CD8-positive, alpha-beta T cell (primary cell): ENCODE measurements at places on chromosomes 16 and 17.

DNA sequence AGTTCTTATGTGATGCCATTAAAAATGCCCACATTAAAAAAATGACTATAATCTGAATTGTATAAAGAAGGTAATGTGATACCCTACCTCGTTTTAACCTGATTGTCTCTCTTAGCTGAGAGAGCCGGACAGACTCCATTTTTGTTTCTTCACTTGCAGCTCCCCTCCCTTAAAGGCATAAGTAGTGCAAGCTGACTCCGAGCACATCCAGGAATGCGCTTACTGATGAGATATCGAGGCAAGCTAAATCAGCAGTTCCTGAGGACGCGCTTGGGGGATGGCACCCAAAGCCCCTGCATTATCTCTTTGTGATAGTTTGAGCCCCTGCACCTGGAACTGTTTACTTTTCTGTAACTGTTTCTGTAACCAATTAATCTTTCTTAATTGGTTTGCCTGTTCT, 6.3 kb downstream of the KRT24 start:
- DNase-seq: no peak

DNA sequence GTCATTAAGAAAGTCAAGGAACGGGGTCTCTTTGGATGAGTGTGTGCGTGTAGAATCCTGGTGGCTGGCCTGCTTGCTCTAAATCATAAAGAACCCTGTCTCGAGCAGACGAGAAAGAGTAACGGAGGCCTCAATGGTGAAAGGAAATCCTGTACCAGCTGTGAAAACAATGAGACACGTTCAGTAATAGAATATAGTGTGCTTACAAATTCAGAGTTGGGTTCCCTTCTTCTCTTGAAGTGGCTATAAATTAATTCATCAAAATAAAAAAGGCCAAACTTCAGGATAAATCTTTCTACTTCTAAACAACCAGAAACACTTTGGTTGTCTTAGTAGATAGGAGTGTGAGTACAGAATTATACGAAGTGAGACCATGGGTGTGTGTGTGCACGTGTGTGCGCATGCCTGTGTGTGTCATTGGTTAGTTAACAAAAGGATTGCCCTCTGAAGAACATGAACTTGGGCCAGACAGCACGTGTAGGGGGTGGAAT, 48.5 kb downstream of the WWOX start:
- DNase-seq: no peak

DNA sequence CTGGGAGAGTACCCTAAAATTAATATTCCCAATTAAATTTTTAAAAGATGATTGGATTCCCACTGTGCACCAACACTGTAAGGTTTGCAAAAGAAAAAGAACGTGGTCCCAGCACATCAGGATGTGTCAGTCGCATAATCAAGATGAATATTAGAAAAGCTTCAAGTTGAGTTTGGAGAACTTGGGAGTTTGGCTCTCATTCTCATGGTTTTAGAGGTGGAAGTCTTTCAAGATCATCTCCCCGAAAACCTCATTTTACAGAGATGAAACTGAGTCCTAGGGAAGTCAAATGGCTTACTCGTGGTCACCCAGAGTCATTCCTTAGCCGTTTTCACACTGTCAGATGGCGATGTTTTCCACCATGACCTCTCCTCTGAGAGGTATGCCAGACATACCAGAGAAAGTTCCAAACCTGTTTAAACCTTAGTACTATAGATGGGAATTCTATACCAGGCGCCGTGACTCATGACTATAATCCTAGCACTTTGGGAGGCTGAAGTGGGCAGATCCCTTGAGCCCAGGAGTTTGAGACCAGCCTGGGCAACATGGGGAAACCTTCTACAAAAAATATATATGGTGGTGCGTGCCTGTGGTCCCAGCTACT, 1.2 kb downstream of the SEC14L1 start:
- DNase-seq: no peak

- DNase-seq: no peak
Measured at GRCh38 chr16:68900009-68900408, 56.7 kb downstream of the TANGO6 start.

DNA sequence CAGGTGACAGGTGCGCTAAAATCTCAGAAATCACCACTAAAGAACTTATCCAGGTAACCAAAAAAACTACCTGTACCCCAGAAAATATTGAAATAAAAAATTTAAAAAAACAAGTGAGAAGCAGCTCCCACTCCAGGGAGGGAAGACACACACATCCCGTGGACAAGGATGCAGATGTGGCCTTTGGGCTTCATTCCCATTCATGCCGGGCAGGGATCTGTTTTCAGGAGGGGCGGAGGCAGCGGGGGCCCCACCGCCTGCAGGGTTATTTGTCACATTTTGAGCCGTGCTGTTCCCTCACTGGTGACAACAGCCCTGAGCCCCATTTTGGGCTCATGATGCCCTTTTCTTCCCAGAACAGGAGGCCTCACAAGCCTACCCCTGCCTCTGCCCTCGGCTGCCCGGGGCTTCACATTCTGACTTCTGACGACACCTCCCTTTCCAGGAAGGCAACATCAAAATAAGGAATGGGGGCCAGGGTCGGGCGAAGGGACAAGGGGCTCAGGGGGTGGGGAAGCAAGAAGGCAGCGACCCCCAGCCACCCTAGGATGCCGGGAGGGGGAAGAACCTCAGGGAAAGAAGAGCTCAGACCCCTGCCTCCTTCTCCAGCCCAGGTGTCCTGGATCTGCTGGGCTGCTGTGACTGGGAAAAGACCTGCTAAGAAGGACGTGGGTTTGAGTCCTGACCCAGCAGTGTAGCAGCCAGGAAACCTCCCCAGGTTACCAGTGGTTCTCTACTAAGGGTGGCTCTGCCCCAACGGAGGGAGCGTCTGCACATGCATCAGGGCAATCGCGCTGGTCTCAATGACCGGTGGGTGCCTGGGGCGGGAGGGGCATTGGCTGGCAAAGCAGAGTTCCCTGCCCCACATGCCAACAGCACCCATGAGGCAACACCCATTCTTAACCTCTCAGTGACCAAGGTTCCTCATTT, 2.3 kb upstream of the CD79B start:
- DNase-seq: no peak

- DNase-seq: no peak
Measured at GRCh38 chr17:60390186-60390585, 1.7 kb downstream of the USP32 start.

GRCh38 chr17:50588391-50589049, 28.0 kb downstream of the CACNA1G start:
- no peak for DNase-seq

DNA sequence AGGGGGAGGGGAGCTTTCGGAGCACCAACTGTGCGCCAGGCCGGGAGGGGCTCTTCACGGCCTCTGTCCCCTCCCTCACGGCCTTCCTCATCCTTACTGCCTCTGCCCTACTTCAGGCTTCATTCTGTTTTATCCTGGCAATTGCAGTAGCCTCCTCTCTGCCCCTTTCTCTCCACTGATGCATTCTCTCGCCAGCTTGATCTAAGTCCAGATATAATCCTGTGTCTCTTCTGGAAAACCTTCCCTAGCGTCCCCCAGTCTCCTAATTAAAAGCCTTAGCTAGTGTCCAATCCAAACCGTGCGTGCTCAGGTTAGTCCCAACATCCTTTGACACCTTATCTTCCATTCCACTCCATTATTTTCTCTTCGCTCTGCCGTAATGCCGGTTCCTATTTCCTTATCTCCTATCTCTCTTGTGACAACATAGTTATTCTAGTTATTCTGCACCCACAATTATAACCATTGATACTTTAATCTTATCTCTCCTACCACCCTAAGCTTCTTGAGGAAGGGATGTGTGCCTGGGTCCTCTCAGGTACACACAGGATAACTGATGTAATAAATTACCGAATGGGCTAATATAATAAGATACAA, 869 bp downstream of the ZNF48 start:
- DNase-seq: no peak

DNA sequence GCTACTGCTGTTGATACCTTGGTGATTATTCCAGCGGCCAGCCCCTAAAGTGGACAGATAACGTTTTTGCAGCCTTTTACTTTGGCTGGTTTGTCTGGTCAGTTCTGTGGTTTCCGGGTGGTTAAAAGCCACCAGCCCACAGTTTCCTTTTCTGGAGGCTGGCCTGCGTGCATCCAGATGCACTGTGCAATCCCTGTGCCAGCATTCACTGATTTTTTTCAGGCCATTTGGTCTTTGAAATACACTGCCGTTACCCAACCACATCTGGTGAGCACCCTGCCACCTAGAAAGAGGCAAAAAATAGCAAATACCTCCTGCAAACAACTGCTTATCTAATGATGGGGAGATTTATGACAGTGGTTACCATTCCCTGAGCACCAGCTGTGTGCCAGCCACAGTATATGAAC, 797 bp downstream of the NUDT7 start:
- DNase-seq: no peak

DNA sequence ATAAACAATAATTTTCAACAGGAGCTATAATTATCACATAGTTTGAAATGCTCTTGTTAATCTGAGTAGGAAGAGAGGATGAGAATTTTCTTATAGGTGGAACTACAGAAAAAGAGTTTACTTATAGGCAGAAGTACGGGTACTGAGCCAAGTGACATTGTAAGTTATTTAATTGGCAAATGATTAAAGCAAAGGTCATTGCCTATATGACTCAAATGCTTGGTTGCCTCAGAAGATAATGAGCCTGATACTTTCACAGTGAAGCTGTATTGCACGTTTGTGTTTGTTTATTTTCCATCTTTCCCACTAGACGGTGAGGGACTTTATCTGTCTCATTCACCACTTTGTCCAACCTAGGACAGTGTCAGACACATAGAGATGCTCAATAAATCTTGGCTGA, 749.3 kb downstream of the MAF start:
- no peak for DNase-seq

- peak; percentile 63 for DNase-seq
Measured at GRCh38 chr16:29816694-29817441, 916 bp downstream of the PAGR1 start.

DNA sequence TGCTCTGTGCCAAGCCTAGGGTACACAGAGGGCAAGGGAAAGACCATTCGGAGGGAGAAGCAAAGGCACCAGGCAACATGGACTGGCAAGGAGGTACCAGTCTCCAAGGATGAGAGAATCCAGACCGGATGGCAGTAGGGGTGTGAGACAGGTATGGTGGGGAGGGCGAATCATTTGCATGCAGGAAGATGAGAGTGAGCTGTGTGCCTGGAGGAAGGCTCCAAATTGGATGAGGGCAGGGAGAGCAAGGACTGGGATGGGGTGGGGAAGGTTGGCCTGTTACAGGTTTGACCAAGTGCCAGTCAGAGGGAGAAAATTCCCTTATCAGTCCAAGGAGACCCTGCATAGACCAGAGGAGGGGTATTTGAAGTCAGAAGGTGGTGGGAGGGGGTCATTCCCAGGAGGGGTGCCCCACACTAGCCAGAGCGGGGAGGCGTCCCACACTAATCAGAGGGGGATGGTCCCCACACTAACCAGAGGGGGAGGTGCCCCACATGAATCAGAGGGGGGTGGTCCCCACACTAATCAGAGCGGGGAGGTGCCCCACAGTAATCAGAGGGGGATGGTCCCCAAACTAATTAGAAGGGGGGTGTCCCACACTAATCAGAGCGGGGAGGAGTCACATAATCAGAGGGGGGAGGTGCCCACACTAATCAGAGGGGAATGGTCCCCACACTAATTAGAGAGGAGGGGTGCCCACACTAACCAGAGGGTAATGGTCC, 737 bp downstream of the CANT1 start:
- DNase-seq: no peak

DNA sequence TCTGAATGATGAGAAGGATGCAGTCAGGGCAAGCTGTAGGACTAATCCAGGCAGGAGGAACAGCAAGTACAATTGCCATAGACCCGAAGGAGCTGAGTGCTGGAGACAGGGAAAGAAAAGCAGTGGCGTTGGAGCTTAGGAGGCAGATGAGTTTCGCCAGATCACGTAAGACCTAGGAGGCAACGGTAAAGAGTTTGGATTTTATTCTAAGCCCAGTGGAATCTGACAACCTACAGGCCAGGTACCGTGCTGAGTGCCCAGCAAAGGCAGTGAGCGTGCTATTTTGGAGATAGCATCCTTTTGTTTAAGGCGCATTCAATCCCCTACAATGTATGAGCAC, 1.2 kb downstream of the USP43 start:
- no peak for DNase-seq

GRCh38 chr17:80080081-80080480, 21.3 kb upstream of the GAA start:
- no peak for DNase-seq

GRCh38 chr17:8468980-8469379, 33.3 kb downstream of the NDEL1 start:
- no peak for DNase-seq

GRCh38 chr17:81120149-81120484, 45.2 kb upstream of the PVALEF start:
- DNase-seq: no peak

GRCh38 chr16:80938004-80938878, 68.4 kb downstream of the CMC2 start:
- DNase-seq: no peak

DNA sequence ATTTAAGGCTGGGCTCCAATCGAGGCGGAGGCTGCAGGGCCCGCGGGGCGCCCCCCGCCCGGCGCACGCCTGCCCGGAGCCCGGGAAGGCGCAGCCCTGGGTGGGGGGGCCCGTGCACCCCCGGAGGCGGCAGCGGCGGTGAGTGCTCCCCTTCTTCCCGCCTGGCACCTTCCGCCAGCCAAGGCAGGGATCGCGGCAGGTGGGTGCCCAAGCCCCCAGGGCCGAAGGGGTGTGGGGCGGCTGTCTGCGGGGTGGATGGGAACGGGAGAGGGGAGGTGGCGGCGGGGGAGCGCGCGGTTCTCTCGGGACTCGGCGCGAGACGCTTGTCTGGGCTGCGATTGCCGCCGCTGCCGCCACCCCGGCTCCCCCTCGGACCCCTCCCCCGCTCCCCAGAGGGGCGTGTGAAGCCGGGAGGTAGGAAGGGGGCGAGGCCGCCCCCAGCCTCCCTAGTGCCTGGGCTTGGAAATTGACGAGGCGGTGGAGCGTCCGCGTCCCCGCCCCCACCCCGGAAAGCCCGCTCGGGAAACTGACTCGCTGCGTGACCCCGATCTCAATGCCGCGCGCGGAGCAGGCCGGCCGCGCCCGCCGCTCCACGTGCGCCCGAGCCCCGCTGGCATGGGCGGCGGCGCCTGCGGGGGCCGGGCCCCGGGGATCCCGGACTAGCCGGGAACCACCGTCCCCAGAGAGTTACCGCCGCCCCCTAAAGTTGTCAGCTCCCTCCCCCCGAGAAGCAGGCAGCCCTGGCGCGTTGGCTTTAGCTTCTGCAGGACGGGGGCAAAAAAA, 231.5 kb downstream of the MRTFB start:
- no peak for DNase-seq

- DNase-seq: no peak
Measured at GRCh38 chr17:31387438-31387837, 4.0 kb upstream of the RAB11FIP4 start.

GRCh38 chr17:75367312-75367711, 38.2 kb downstream of the GRB2 start:
- DNase-seq: no peak
